ENCODE measurements at places on chromosomes 11 and 22. TPM values are rescaled to one million over a fixed set of nuclear protein-coding genes. Genes with fewer than 3 reads are reported as not detected.

MCAM gene
- 10.3 TPM for polyA plus RNA-seq

ABTB2 gene
- polyA plus RNA-seq = 0.67 TPM

SMDT1 gene
- polyA plus RNA-seq = 90.7 TPM

OR8D4 gene
- not detected for polyA plus RNA-seq

IFITM1 gene
- 327 TPM for polyA plus RNA-seq

OR4X1 gene
- not detected for polyA plus RNA-seq

MGAT3 gene
- 4.2 TPM for polyA plus RNA-seq
